ENCODE measurements at places on chromosomes 5 and 9.

GRCh38 chr9:136546697-136547501 is 1.1 kb upstream of the NOTCH1 start:
- peak; percentile 53 for DNase-seq

- no peak for DNase-seq
These were observed 104.0 kb downstream of the MAMDC2 start for GRCh38 chr9:70147651-70148050.

- no peak for DNase-seq
These were observed 43.8 kb downstream of the PRR16 start for GRCh38 chr5:120507800-120508463.

GRCh38 chr9:71119746-71120145 is 1.7 kb downstream of the TRPM3 start:
- DNase-seq, result no peak

DNA sequence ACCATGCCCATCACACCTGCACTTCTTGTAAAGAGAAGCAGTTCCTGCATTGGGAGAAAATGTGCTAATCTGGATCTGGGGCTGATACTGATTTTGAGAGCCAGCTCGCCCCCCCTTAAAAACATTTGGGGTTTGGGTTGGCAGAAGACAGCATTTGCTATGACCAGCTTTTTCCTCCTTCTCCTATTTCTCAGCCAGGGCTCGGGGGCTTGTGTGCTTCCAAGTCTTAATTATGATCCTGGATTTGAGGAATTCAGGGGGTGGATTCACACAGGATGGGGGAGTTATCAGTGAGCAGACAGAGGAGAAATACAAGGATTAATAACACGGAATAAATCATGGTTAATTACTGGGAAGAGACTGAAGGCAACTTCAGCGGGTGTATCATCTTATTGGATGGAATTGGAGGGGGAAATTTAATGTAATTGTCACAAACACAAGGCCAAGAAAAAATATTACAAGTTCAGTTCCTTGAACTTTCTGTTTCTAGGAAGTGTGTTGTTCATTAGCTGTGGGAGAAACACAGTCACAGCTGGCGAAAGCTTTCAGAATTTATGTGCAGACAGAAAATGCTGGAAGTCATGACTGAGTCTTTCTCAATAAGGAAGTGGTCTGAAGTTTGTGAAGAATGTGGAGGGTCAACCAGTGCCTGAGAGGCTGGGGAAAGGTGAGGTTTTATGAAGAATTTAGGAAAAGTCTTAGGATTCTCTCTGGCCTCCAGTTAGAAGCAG is 15.3 kb downstream of the C9orf152 start:
- DNase-seq, result peak; percentile 48

DNA sequence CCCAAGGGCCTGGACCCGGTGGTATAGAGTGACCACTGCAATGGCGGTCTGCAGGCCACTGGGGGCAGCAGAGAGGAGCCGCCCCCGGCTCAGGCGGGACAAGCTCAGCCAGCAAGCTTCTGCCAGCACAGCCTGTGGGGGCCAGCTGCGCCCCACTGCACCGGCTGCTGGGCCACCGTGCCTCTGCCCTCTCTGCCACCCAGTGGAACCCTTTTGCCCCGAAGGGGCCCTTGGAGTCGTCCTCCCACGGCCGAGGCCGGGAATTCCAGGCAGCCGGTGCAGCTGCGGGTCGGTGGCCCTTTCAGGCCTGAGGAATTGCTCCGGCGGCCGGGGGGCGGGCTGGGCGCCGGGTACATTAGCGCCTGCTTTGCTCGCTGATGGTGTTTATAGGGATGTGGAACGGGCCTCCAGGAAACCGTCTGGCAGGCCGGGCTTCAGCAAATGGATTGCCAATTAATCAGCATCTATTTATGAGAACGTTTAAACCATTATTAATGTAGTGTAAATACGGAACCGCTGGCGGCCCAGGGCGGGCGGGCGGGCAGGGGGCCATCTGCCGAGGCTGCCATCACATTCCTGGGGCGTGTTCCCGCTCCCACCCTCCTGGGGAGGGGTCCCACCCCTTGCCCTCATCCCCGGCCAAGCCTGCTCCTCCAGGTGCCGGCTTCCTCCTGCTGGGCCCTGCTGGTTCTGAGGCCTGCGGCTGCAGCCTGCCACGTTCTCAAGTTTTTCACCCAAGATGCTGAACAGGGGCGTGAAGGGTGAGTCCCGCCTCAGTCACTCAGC is 127.4 kb downstream of the BARX1 start:
- DNase-seq, result peak; percentile 4

- no peak for DNase-seq
These were observed 35.6 kb downstream of the ERGIC1 start for GRCh38 chr5:172869691-172870090.

- no peak for DNase-seq
These were observed 376.6 kb downstream of the EFNA5 start for GRCh38 chr5:107294211-107294550.

DNA sequence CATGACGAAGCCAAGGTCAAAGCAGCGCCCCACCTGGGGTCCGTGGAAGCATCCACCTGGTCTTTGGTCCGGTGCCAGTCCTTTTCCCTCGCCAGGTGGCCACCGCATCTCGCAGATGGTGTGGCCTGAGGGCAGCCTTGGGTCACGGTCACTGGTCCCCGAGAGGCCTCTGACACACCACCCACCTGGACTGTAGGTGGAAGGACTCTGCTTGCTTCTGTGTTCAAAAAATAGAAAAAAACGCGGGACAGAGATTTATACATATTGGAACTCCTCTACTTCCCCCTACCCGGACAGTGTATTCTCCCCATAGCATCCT is 466 bp upstream of the TTC39B start:
- no peak for DNase-seq

- no peak for DNase-seq
These were observed 1.5 kb downstream of the SPOCK1 start for GRCh38 chr5:137497396-137498290.

GRCh38 chr9:80320480-80320879 is 748.7 kb downstream of the TLE4 start:
- no peak for DNase-seq

GRCh38 chr9:9612755-9613154 is 1000.0 kb downstream of the PTPRD start:
- no peak for DNase-seq

DNA sequence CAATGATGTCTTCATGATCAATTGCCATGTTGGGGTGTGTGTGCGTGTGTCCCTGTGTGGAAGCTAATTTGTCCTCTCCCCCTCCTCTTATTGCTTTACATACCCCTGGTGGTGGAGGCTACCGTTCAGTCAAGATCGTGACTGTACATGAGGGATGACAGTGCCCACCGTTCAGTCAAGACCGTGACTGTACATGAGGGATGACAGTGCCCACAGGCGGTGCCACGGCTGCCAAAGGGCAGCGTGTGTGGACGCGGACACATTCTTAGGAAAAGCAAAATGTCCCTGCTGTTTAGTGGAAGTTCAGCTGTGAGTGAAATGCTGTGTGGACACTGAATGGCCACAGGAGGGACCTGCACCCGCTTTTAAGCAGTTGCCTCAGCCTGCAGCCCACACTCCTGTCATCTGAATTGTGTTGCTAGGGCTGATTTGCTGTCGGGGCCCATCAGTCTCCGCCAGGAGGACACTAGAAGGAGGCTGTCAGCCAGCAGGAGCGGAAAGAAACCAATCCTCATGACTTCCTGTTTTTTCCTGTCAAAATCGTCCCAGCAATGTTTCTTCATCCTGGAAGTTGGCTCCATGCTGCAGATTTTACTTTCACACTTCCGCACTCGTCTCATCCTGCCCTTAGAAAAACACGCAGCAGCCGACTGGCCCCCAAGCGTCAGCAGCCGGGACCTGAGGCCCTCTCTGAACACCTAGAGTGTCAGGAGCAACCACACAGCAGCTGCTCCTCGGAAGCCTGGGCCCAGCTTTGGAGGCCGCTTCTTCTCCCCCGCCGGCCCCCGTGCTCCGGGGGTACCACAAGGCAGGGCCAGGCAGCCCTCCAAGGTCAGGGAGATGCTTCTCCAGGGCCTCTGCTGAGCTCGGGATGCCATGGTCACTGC is 9.1 kb downstream of the OR2V1 start:
- no peak for DNase-seq

DNA sequence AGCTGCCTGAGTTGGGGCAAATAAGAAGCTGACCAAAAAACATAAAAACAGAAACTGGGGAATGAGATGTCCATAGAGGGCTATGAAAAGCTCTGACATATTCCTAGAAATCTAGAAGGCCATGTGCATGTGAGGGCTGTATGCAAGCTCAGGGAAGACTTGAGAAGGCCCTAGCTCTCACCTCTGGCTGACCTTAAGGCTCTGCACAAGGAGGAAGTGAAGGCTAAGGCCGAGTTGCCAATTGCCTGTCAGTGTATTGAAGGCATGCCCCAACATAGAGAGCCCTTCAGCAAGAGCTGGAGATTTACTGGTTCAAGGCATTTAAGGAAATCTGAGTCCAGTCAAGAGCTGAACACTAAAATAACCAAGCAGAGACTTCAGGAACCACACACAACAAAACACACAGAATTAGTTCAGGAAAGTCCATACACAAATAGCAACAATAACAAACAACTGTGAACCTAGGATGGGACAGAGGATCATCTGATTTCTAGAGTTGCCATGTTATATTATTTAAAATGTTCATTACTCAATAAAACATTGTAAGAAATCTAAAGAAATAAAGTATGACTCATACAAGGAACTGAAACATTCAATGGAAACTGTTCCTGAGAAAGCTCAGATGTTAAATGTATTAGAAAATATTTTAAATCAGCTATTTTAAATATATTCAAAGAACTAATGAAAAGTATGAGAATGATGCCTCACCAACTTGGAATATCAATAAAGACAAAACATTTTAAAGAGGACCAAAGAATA is 161.8 kb downstream of the AUH start:
- no peak for DNase-seq

DNA sequence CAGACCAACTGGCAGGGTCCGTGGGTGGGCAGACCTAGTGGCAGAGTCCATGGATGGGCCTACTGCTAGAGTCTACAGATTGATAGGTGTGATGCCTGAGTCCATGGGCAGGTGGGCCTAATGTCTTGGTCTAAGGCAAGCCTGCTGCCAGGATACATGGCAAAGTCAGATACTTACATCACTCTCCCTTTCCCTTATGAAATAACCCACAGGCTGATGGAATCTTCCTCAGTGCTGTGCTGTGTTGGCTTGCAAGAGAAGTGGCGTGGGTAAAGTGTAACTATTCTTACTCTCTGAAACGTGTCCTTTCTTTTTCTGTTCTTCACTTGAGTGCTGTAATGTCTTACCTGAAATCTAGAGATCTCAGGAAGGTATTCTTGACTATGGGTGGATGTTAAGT is 67.3 kb upstream of the ADRB2 start:
- no peak for DNase-seq

- DNase-seq, result no peak
These were observed 1041.0 kb downstream of the TLE1 start for GRCh38 chr9:80648336-80648735.

GRCh38 chr5:36406023-36406422 is 104.3 kb upstream of the RANBP3L start:
- DNase-seq, result no peak

- DNase-seq, result no peak
These were observed 82.1 kb downstream of the PRKACG start for GRCh38 chr9:68931821-68932220.

GRCh38 chr5:112737070-112737462 is 619 bp upstream of the APC start:
- DNase-seq, result no peak

GRCh38 chr5:91598216-91598615 is 215.1 kb upstream of the ARRDC3 start:
- no peak for DNase-seq

DNA sequence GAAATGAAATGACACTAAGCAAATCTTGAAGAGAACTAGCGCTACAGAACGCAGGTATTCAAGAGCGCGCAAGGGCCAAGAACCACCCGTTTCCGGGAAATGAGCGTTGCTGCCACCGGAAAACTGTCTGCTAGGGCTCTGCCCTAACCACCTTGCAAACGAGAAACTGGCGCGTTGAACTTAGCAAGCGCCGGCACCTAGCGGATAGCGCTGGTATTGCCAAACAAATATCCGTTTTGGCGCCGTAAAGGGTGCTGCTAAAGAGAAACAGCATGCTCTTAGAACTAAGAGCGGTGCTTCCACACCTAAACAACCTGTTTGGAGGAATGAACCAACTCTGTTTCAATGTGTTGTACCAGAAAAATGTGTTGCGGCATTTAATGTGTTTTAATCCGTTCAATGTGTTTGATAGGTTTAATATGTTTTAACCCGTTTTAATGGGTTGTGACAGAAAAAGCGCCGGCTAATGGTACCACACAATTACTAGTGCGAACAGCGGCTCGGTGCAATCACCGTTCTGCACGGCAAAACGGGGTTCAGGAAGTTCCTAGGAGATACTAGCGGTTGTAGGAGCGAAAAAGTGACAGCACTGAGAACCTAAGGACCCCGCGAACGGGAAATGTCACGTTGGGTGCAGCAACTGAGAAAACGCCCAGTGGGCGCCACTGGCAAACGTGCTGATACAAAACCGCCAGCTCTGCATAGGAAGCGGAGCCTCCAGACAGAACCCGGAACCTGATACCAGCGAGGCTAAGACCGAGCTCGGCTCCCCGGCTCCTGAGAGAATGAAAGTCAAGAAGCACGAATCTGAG is at the start of gene ANXA2R:
TSS of gene ANXA2R (minus strand) at position 33 of the 812 bp plus-strand sequence. CDS start 273 bp downstream, outside the sequence.
- DNase-seq, result peak; percentile 87

- no peak for DNase-seq
These were observed 428.8 kb upstream of the ACTBL2 start for GRCh38 chr5:57911438-57911837.

DNA sequence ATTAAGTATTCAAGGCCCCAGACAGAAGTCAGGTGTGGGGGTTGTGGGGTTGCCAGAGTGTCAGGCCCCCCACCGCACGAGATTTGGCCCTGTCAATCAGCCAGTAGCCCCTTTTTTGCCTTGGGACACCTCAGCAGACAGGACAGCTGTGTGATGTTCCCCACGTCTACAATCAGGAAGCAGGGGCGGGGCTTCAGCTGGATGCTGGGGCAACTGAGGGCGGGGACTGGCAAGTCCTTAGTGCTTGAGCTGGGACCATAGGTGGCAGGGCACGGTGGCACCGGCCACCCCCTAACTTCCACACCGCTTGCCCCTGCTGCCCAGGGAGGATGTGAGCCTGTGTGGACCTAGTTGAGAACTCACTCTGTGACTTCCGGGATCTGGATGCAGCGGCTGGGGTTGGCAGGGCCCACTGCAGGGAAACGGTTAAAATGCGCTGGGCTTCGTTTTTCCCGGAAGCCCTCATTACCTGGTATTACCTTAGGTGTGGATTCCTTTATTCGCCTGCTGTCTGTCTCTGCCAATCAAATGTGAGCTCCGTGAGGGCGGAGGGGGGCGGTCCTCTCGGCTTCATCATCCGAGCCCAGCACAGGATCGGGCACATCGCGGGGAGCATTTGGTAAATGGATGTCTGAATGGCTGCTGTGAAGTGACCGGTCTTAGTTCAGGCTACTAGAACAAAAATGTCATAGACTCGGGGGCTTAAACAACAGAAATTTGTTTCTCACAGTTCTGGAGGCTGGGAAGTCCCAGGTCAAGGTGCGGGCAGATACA is 7.5 kb upstream of the GTF3C5 start:
- no peak for DNase-seq

DNA sequence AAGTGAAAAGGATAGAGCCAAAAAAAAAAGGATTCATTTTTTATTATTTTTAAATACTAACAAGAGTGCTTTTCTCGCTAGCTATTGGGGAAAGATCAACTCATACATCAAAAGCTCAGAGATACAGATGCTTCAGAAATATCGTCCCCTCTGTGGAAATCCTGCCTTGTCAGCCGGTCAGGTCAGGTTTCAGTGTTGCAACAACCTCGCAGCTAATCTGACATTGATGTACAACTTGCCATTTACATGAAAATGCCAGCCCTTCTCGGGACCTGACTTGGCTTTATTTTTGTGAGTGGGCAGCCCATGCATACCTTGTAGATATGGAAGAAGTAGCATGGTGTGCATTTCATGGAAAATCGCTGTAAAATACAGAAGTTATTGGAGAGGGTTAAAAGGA is 358.8 kb upstream of the ADAMTS16 start:
- no peak for DNase-seq

Data from HFF-Myc (cell line).